ENCODE measurements at places on chromosomes 7 and 10. TPM values are rescaled to one million over a fixed set of nuclear protein-coding genes. Genes with fewer than 3 reads are reported as not detected.

GRCh38 chr10:89301232-89301631, 614 bp upstream of the IFIT2 start:
- no peak for DNase-seq

- DNase-seq, result no peak
Measured at GRCh38 chr7:80679921-80680907, 41.8 kb downstream of the CD36 start.

DNA sequence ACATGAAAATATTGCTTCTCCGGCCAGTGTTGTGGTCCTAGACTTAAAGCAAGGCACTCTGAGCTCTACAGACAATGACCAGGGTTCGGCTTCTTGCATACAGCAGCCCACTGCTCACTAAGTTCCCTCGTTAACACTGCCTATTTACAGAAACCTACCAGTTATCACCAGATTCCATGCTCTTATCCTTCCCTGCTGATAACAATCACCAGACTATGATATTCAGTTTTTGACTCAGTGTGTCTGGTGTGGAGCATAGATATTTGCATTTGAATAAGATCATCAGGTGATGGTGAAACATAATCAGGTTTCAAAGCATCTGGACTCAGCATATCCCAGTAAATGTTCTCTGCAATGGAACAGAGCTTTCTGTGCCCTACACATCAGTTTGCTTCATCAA, 182.3 kb downstream of the SNX13 start:
- DNase-seq, result no peak

DNA sequence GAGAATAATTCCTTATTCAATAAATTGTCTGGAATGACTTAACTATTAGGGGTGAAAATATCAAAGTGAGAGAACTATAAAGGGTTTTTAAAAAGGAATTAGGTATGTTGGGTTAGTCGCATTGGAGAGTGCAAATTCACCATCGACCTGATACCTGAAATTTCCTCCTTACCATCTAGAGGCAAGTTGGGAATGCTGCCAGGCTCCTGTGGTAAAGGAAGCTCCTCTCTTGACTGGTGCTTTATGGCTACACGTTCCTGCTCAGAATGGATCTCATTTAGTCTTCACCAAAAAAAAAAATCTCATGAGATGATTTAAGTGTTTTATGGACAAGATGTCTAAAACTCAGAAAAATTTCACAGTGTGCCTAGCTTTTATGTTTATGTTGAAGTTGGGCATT, 129.8 kb downstream of the EGFR start:
- no peak for DNase-seq

The HIP1 gene
- 2.2 TPM for total RNA-seq

The FAM149B1 gene
- 17.0 TPM for total RNA-seq
